ENCODE measurements at places on chromosomes 3 and 15.

- DNase-seq = no peak
These were observed 162.2 kb upstream of the TLE3 start for GRCh38 chr15:70259640-70260508.

GRCh38 chr15:30885814-30886213 lies 17.9 kb upstream of the FAN1 start:
- peak; percentile 22 for DNase-seq

DNA sequence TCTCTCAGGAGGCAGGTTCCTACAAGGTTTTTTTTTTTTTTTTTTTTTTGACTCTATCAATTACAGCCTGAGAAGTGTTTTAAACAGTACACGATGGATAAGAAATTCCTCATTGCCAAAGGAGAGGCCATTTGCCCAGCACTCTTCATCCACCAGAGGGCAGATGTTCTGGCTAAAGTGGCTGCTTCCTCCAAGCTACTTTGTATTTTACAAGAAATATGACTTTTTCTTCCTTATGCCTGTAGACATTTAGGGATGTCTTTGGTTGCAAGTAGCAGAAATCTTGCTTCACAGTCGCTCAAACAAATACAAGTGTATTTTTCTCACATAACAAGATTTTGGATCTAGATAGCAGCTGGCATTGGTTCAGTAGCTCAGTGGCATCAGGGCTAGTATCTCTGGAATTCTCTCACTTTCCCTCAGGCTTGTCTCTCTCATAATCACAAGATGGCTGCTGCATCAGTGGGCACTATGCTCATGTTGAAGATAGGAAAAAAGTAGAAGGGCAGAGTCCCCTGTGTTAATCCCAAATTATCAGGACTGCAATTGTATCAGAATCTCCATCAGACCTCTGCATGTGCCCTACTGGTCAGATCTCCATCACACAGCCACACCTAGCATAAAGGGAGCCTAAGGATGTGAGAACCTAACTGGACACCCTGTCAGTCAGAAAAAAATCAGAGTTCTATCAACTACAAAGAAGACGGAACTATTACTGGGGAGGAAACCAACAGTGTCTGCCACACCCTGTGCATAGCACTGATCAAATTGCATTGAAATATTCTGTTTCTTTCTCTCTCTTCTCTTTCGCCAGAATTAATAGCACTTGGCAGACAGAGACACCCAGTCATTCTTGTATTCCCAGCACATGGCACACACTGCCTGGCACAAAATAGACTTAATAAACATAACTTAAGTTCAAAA lies 138.9 kb upstream of the COL8A1 start:
- DNase-seq = peak; percentile 63

GRCh38 chr3:186824430-186825139 lies 17.9 kb upstream of the ADIPOQ start:
- no peak for DNase-seq

DNA sequence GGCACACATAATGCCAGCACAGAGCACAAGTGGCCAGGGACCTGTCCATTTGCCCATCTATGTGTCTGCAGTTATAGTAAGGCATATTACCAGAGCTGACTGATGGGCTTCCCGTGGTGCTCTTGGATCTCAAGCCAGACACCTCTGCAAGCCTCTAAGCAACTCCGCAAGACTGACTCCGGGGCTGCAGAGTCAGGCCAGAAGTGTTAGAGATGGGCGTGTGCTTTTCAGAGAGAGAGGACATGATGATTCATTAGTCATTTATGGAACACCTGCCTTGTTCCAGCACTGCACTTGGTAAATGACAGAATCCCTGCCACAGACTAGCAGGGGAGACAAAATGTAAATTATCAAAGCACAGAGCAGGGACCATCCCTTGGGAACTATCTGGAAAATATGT lies 559.0 kb downstream of the PDCD6IP start:
- DNase-seq = no peak

- DNase-seq = peak; percentile 52
These were observed 18.6 kb downstream of the WDR76 start for GRCh38 chr15:43845421-43845820.

DNA sequence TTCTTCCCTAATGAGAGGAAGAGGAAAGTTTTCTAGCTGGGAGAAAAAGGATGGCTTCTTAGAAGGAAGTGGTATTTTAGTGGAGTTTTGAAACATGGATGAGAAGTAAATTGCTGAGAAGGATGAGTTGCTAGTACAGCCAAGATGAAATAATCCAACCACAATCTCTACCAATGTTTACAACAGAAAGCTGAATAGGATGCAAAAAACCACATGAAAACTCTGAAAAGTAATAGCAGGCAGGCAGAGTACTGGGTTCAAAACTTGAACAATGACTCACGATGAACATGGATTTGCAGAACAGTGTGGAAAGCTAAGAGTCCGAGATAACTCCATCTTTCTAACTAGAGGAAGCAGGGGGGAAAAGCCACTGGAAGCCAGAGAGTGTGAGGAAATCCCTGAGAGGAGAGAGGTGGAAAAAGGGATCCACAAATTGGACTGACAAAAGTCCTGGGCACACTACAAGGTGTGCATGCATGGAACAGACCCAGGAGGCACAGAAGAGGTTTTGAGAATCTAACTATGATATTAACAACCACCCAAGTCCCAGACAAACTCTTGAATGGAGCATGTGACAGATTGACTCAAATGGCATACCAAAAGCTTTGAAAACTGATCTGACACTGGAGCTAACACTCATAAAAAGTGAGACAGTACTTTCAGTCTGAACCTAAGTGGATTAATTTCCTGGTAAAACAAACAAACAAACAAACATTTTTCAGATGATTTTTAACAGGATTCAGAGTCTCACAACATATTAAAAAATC lies 76.7 kb downstream of the ST6GAL1 start:
- peak; percentile 56 for DNase-seq

DNA sequence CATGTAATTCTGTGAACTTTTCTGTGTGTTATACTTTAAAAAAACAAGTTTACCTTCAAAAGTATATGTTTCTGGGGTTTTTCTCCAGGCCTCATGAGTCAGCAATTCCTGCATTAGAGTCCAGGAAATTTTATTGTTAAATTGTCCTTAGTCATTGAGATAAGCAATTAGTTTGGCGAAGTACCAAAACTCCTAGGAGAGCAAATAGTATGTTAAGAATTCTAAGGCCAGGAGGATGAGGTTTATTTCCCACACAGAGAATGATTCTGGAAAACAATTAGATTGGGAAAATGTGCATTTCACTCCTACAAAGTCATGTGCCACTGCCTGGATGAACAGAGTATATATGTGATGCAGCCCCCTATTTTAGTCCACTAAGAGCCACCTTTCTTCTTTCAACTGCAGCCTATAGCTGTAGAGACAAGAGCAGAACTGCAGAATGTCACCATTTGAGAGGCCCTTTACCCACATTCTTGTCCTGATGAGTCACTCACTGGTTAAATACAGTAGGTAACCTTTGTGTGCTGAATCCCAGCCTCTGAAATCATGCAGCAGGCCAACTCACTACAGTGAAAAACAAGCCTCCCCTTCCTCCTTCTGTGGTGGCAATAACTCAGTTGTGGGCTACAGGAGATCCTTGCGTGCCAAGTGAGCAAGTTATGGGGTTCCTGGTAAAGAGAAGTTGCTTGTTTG lies 452.8 kb upstream of the THBS1 start:
- DNase-seq = peak; percentile 98

DNA sequence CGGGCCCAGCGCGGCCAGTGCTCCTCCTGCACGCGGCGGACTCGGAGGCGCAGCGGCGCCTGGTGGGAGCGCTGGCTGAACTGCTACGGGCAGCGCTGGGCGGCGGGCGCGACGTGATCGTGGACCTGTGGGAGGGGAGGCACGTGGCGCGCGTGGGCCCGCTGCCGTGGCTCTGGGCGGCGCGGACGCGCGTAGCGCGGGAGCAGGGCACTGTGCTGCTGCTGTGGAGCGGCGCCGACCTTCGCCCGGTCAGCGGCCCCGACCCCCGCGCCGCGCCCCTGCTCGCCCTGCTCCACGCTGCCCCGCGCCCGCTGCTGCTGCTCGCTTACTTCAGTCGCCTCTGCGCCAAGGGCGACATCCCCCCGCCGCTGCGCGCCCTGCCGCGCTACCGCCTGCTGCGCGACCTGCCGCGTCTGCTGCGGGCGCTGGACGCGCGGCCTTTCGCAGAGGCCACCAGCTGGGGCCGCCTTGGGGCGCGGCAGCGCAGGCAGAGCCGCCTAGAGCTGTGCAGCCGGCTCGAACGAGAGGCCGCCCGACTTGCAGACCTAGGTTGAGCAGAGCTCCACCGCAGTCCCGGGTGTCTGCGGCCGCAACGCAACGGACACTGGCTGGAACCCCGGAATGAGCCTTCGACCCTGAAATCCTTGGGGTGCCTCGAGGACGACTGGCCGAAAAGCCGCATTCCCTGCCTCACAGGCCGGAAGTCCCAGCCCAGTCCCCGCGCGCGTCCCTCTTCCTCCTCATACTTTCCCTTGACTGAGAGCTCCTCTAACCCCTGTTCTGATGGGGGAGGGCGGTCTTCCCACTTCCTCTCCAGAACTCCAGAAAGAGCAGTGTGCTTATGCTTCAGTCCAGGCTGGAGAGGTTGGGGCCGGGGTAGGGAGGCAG lies 1.4 kb upstream of the IL17RC start:
- DNase-seq = peak; percentile 45

DNA sequence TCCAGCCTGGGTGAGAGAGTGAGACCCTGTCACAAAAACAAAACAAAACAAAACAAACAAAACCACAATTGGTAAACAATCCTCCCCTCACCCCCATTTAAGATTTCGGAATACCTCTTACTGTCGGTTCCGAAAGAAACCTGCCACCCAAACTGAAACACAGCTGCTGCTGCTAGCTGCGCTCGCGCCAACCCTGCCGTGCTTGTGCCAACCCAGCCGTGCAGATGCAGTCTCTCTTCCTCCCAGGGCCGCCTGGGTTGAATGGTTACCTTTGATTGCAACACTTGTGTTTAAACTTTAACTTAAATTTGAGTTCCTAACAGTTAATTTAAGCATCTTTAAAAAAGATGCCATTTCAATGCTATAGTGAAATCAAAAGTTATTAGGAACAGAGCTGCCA lies 28.5 kb upstream of the SPTBN5 start:
- no peak for DNase-seq

DNA sequence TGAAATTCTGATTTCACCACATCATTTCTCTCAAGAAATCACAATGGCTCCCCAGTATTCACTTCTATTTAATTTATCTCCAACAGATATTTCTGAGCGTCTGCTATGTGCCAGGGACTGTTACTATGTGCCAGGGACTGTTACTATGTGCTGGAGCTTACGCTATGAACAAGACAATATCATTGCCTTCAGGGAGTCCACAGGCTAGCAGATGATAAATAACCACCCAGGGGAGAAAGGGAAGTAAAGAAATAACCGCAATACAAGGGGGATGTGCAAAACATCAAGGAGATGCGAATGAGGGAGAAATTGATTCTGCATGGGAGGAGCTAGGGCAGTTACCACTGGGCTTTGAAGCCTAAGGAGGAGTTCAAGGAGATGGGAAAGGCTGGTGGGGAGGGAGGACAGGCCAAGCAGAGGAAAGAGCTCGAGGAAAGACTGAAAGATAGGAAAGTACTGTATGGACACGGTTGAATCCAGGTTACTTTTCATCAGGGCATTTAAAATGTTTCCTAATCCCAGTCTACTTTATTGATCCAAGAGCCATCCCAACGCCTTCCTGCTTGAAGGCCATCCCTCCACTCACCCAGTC lies 2.5 kb downstream of the THSD4 start:
- no peak for DNase-seq

DNA sequence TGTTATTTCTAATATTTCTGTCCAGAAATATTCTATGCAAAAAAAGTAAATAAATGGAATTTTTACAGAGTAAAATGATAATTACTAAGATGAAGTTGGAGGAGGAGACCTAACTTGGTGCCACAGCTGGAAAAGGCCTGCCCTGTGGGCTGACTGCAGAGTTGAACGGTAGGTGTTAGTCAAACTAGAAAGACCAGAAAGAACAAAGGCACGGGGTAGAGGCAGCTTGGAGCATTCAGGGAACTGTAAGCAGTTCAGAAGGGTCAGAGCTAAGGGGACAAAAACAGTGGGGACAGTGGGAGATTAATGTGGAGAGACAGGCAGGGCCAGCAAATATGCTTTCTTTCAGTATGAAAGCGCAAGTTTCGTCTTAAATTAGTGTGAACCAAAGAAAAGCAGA lies 39.3 kb upstream of the PTPRG start:
- no peak for DNase-seq

- DNase-seq = peak; percentile 37
These were observed 66.5 kb upstream of the TBL1XR1 start for GRCh38 chr3:177263615-177264368.

DNA sequence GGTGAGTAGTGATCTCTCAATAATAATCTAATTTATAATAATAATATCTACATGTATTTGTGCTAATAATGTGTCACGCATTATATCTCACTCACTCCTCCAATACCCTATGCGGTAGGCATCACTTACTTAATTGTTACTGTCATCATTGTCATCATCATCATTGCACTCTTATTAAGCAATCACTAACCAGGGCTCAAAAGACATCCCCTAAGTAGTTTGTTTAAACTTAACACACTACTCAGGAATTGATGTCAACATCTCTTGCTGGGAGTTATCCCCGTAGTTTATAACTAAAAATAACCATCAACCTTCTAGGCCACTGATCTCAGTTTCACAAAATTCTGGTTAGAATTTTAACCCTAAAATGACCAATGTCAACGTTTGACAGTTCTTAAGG lies 56.8 kb upstream of the ICE2 start:
- peak; percentile 30 for DNase-seq

DNA sequence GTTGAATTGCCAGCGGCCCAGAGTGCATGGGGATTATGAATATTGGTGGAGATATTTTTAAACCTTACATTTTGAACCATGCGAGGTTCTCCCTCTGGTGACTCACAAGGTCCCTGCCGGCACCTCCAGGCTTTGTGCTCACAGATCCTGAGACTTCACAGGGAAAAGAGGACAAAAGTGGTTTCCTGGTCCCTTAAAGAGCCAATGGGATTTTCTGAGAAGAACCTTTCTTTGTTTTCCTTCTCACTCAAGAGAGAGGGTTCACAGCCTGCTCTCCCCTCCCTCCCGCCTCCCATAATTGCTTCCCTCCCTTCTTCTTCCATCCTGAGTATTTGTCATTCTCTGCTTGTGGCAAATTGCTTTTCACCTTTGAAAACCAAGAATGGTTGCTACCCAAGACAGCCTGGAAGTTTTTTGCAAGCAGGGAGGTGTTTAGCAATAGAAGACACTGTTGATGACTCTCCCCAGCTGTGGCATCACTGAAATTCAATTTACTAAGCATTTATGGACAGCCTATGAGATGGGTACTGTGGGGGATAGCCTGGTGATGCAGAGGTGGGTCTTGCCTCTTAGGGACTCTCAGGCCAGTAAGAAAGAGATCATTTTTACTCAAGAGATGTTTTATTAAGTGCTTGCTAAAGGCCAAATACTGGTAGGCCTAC lies 76.6 kb downstream of the CPN2 start:
- peak; percentile 31 for DNase-seq

- no peak for DNase-seq
These were observed 10.3 kb downstream of the NCBP2 start for GRCh38 chr3:196931828-196932587.
